ENCODE measurements at places on chromosomes 16 and 17. TPM values are rescaled to one million over a fixed set of nuclear protein-coding genes. Genes with fewer than 3 reads are reported as not detected.

The ADAM11 gene
- 0.40 TPM for total RNA-seq

The ZNF598 gene
- 46.7 TPM for total RNA-seq

The STAT3 gene
- total RNA-seq, result 203 TPM

The KCNJ16 gene
- not detected for total RNA-seq

The OGFOD3 gene
- 15.8 TPM for total RNA-seq

The SEPTIN1 gene
- total RNA-seq, result 220 TPM

The FOXL1 gene
- 0.13 TPM for total RNA-seq

DNA sequence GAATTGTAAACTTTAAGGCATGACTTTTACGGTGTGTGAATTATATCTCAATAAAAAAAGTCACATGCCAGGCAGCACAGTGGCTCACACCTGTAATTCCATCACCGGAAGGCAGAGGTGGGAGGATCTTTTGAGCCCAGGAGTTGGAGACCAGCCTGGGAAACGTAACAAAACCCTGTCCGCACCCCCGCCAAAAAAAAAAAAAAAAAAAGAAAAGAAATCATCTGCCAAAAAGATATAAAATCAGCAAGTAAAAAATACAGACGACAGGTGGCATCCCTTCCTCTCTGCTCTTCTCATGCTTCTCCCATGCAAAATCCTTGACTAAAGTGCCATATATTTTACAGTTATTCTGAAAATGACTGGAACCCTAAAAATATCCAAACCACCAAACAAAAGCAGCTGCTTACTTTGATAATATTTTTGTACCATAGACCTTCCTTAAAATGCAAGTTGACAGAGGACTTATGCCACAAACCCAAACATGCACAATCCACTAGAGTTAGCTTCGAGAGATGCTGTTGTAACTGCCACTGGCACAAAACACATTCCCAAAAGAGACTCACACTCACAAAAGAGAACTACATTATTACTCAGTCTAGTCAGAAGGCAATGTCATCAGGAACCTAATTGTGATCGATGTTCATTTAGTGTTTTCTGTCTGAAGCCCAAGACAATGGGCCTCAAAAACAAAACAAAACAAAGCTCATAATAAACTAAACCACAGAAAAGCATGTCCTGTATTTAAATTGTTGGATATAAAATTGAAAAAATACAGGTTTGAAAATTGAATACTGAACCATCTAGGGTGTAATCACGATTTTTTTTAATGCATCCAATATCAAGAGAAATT lies 2.4 kb downstream of the CRLF3 start:
- no peak for DNase-seq

GRCh38 chr16:30977502-30977901 lies 7.5 kb upstream of the HSD3B7 start:
- no peak for DNase-seq

GRCh38 chr16:67780847-67781564 lies 25.4 kb downstream of the RANBP10 start:
- no peak for DNase-seq

DNA sequence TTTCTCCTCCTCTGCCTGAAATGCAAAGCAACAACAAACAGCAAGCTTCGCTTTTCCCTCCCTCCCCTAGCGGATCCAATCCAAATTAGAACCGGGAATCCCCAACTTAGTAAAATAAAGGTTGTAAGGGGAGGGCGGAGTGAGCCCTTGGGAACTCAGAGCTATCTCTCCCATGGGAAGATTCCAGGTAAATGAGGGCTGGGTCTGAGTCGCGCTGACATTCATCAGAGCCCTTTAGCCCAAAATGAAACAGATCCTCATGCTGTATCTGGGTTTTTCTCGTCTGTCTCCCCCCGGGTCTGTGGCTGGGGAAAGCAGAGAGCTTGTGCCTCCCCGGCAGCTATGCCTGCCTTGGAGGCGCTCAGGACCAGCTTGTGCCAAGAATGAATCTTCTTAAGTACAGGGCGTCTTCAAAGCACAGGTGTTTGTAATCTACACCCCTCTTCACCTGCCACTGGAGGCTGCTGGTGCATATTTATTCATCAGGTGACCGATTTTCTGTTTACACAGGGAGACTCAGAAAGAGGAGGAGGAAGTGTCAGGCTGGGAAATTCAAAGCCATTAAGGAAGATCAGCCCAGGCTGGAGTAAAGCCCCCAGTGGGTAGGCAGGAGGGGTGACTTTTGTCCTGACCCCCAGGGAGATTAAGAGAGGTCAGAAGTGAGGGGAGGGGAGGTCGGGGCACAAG lies 55.0 kb upstream of the GSE1 start:
- no peak for DNase-seq

DNA sequence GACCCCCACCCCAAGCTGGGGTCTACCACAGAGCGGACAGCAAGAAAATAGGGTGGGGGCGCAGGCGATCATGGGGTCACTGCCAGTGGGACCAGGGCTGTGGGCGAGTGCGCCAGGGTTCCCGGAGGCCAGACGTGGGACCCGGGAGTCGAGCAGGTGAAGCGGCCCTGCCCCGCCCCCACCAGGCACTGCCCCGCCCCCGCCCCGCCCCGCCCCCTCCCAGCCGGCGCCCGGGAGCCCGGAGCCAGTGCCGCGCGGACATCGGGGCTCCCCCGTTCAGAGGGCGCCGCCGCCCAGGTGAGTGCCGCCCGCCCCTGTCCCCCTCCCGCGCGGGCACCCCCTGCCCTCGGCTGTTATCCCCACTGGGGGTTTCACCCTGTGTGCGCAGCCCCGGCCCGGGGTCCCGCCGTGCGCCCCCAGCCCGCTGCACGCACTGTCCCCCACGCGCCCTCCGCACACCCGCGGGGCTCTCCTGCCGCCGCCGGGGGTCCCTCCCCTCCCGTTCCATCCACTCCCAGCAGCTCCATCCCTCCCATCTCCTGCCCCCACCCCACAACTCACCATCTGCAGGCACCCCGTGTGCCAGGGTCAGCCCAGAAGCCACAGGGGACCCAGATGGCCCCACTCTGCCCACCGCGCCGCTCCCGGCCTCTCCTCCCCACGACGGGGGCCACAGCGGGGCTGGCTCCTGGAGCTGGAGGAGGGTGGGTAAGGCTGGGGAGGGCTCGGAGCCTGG lies at the start of gene SSTR5:
SSTR5 (plus strand) TSS at position 222 of the 736 bp plus-strand sequence. CDS start 6,122 bp downstream, outside the sequence.
- DNase-seq, result no peak

DNA sequence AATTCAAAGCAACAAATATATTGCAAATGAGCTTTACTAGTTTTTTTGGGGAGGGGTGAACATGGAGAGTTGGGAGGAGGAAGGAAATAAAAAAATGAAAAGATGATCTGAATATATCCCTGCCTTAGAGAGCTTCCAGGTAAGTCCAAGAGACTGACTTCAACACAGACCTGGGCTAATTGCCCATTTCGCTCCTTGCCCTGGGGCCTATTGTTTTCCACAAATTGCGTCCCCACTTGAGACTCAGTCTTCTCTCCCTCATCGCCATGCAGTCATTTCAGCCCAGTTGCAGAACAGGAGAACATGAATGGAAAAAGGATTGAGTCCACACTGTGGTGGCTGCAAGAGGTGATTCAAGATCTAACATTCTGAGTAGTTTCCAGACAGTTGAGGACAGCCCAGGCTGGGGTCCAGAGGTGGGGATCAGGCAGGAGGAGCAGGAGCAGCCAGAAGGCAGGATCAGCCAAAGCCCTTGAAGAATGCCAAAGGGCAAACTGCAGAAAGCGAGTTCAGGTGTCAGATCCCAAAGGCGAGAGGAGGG lies 21.6 kb upstream of the TOB1 start:
- no peak for DNase-seq

- no peak for DNase-seq
Measured at GRCh38 chr17:19258371-19258770, 21.2 kb downstream of the EPN2 start.

DNA sequence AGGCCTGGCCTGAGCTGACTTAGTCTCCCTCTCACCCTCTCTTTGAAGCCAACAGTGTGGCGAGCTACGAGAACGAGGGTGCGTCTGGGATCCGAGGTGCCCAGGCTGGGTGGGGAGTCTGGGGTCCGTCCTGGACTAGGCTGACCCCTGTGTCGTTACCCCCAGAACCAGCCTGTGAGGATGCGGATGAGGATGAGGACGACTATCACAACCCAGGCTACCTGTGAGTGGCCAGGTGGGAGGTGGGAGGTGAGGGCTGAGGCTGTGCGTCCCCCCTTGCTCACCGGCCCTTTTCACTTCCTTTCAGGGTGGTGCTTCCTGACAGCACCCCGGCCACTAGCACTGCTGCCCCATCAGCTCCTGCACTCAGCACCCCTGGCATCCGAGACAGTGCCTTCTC lies 1.6 kb downstream of the LAT start:
- DNase-seq, result no peak

DNA sequence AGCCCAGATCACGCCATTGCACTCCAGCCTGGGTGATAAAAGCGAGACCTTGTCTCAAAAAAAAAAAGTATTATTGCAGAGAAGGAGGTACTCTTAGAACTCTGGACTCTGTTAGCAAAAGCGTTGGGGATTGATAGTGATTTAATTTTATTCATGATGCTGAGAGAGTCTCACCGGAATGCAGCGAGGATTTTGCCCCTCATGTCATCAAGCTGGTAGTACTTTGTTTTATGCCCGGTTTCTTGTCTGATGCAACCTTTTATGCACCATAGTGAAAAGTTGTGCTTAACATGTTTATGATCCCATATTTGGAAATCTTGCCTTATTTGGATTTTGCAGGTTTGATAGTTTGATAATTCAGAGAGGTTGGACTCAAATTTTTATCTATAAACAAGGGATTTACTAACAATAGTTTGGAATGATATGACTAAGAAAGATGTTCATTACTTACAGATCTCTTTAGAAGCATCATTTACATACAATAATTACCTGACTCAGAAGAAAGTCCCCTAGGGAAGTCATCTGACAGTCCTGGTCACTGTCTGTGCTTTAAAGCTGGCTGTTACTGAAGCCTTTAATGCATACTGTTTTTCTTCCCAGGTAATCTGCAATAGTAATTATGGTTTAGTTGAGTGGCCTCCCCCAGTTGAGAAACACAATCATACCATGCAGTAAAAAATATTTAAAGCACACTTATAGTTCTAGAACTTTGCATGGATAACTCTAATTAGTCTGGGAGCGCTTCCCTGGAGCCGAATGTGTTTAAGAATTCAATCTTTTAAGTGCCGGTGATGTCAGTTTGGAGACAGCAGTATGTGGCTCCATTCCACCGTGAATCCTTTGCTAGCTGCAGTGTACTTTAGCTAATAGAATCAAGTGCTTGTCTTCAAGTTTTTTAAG lies 120.9 kb downstream of the PRKCA start:
- no peak for DNase-seq

DNA sequence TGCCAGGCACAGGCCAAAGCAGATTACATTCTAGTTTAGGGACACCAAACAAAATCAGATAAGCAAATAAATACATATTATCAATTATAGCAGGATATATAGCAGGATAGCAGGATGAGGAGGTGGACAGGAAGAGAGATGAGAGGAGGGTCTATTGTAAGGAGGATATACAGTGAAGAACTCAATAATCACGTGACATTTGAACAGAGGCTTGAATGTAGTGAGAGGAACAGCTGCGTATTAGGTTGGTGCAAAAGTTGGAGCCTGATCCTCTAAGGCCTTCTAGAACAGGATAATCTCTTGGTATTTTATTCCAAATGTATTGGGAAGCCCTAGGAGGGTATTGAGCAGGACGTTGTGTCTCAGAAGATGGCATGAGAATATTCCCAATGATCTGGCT lies 136.7 kb downstream of the CYLD start:
- DNase-seq, result no peak

GRCh38 chr16:61820398-61820797 lies 215.8 kb downstream of the CDH8 start:
- DNase-seq, result no peak

GRCh38 chr17:10316801-10317542 lies 55.8 kb downstream of the MYH13 start:
- no peak for DNase-seq

GRCh38 chr16:56041556-56042140 lies 149.6 kb upstream of the GNAO1 start:
- DNase-seq, result peak; percentile 10

DNA sequence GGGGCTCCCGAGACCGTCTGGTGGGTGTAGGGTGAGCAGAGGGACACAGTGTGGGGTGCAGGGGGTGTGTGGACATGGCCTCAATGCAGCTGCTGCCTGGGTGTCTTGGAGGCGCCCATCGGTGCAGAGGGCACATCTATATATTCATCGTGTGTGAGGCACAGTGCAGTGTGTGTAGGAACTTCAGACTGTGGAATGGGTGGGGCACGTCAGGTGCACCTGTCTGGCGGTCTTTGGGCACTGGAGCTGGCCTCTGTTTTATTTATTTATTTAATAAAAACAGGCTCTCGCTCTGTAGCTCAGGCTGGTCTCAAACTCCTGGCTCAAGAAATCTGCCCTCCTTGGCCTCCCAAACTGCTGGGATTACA lies 16.8 kb downstream of the LASP1 start:
- DNase-seq, result no peak

DNA sequence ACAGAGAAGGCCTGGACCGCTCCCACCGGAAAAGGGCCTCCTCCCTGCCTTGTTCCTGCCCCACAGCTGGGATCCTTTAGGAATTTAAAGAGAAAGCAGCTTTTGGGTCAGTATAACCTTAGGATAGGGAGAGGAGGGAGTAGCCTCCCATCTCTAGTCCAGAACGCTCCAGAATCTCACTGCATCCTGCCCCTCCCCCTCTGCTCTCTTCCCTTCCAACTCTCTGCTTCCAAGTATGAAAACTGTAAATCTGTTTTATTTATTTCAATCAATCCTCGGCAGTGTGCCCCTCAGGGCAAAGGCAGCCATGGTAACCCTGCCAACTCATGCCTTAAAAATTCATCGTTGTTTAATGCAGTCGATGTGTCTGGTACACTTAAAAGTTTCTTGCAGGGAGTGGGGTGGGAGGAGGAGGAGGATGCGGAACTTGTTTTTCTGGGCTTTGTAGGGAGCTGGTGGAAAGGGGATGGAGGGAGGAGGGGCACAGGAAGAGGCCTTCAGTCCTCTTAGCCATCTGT lies 21.2 kb upstream of the MTSS2 start:
- no peak for DNase-seq

DNA sequence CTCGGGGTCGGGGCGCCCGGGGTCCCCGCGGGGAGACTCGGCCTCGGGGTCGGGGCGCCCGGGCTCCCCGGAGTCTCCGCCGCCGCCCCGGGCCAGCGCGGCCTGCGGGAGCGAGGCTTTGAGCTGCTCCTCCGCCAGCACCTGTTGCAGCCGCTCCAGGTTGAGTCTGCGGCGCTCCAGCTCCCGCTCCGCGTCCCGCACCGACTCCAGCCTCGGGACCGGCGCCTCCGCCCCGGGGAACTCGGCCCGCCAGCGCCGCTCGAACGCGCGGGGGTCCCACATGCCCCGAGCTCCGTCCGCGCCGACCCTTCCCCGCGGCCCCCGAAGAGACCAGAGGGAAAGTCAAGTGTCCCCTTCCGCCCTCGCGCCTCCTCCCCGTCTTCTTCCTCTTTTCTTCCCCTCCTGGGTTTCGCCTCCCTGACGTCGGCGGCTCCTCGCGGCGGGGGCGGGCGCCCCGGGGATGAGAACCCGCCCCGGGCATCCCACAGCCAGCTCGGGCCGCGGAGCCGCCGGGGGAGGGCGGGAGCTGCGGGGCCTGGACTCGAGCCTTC lies 40.8 kb upstream of the BHLHA9 start:
- DNase-seq, result no peak

All from T-helper 17 cell (primary cell).